ENCODE measurements at places on chromosomes 13 and 19. TPM values are rescaled to one million over a fixed set of nuclear protein-coding genes. Genes with fewer than 3 reads are reported as not detected.

ZNF766 gene
- 24.0 TPM for total RNA-seq

CKM gene
- total RNA-seq: not detected

CGB5 gene
- total RNA-seq: not detected

AP3D1 gene
- 95.7 TPM for total RNA-seq

- peaks cover 7% of the 10 kb centered on the region for H3K36me3 ChIP-seq
- DNase-seq: no peak
- H3K27me3 ChIP-seq: no peaks in the 10 kb centered on the region
- H3K27ac ChIP-seq: peak overlapping the region; percentile 71
- H3K4me3 ChIP-seq: peak overlapping the region; percentile 3
Observed at GRCh38 chr19:45175515-45176345, 2.3 kb downstream of the TRAPPC6A start.

DNA sequence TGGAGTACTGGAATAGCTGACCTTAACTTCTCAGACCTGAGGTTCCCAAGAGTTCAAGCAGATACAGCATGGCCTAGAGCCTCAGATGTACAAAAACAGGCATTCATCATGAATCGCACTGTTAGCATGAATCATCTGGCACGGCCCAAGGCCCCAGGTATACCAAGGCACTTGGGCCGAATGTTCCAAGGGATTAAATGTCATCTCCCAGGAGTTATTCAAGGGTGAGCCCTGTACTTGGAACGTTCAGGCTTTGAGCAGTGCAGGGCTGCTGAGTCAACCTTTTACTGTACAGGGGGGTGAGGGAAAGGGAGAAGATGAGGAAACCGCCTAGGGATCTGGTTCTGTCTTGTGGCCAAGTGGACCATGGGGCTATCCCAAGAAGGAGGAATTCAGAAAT, 6.3 kb downstream of the KLK3 start:
- peaks cover 27% of the 10 kb centered on the region for H3K27me3 ChIP-seq
- no peaks in the 10 kb centered on the region for H3K4me1 ChIP-seq
- no peak for DNase-seq
- no peak overlapping the region for H3K4me3 ChIP-seq

DNA sequence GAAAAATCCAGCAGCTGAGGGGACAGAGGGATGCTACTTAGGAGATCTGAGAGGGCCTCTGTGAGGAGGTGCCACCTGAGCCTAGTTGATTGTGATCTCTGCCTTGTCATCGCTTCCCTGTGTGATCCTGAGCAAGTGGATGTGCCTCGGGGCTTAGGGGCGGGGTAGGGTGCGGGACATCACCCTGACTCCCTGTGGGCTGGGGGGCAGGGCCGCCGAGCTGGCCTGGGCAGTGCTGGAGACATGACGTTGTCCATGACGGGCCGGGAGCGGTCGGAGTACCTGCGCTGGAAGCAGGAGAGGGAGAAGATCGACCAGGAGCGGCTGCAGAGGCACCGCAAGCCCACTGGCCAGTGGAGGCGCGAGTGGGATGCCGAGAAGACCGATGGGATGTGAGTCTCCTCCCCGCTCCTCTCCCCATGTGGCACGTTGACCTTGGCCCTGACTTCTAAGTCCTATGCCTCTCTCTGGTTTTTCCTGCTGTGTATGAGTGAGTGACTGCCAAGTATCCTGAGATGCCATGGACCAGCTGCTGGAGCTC, 8.2 kb upstream of the INAFM1 start:
- peaks cover 34% of the 10 kb centered on the region for H3K36me3 ChIP-seq
- H3K27me3 ChIP-seq: no peaks in the 10 kb centered on the region
- H3K4me3 ChIP-seq: no peak overlapping the region
- no peak for DNase-seq
- no peak overlapping the region for H3K27ac ChIP-seq

Measured in activated CD4-positive, alpha-beta T cell treated with anti-CD3 and anti-CD28 coated beads, Interleukin-2, amount 10 ng/mL, durations not matched to agents 7 days and 5 days (primary cell).